ENCODE measurements at places on chromosomes 2 and 18.

DNA sequence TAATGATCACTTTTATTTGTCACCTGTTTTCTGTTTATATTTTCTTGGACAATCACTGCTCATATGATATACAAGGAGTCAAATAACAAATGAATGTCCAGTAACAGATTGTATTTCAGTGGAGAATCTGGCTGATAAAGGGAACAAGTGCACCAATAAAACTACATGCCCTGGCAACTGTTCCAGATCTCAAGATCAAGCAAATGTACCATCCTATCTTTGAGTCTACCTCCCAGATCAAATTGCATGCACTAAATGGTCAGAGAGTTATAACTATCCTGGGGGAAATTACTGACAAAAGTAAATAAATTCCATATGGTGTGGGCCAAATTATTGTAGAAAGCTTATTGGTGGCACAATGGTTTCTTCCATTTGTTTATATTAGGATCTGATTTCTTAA lies 452.8 kb downstream of the MBD2 start:
- DNase-seq = no peak

GRCh38 chr2:178629463-178629862 lies 149.2 kb downstream of the PLEKHA3 start:
- DNase-seq = no peak

DNA sequence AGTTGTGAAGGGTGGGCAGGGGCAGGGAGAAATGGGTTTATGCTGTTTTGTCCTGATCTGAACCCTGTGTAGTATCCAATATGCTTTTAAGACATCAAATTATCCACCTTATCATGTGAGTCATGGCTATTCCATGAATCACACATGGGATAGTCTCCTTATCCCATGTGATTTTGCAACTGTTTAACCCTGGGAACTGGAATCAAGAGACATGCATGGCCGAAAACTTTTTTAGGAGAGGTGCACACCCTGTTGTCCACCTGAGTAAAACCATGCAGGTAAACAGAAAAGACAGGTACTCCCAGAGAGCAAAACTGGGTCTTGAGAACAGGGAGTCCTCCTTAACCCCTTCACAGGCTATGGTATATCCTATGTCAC lies 490.6 kb upstream of the HS6ST1 start:
- DNase-seq = no peak

DNA sequence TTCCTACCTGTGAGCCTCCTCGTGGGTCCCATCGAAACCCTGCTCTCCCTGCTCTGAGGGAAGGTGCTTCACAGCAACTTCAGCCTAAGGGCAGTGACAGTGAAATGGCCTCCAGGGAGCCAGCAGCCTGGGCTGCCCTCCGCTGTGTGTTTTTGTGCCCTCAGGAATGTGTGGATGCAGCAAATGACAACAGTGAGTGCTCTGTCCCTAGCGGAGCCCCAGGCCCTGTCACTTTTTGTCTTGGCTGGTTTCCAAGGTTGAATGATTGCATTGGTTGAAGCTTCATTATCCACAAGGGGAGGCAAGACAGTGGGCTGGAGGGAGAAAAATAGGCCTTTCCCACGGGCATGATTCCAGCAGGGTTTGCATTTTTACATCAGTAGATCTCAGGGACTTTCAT lies 42.9 kb downstream of the STON1 start:
- DNase-seq = no peak

- no peak for DNase-seq
Measured at GRCh38 chr2:36567711-36568408, 30.1 kb downstream of the FEZ2 start.

- no peak for DNase-seq
Measured at GRCh38 chr2:119306196-119306590, 60.4 kb downstream of the C2orf76 start.

DNA sequence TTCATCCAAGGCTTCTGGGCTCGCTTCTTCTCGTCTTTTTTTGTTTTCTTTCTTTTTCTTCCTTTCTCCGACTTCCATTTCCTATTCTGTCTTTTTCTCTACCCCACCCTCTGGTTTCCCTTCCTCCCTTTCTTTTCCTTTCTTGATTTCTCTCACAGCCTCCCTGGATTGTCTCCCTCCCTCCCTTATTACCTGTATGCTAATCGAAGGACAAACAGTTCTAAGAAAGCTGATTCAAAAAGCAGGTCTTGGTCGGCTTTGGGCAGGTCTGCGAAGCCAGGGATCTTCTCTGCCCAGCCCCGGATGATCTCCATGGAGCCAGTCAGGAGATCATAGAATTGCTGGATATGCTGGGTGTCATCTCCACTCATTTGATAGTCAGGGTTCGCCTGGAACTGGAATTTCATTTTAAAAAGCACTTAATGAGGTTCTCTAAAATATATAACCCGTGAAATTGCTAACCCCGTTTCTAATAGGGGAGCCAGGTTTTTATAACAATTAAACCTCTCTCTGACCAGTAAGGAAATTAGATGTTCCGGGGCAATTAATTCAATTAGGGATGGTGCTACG lies 5.9 kb downstream of the NR4A2 start:
- DNase-seq = no peak

- DNase-seq = no peak
Measured at GRCh38 chr18:54772056-54772455, 56.2 kb upstream of the RAB27B start.

DNA sequence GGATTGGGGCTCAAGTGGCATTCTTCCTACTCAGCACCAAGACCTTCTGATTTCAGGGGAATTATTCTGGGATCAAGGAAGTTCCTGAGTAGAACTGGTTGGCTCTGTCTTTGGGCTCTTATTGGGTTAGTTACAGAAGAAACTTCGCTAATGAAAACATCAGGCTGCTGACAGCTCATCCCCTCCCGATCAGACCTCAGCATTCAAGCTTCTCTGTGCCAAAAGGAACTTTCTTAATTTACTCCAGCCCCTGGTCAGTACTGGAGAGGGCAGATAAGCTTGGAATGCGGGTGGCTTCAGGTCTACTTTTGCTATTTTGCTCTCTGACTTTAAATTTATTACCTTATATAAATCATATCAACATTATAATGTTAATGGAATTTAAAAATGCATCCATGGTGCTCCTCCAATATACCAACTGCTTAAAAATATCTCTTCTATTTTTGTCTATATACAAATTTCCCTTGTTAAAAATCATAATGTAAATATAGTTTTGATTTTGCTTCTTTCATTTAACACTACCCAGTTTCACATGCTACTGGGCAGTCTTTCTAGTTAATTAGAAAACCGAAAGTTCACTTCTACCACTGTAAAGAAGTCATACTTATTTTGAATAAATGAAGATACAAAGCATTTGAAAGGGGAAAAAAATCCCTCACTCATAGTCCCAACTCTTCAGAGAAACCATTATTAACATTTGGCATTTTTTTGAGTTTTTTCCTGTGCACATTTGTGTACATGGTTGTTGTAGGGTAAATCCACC lies 34.4 kb downstream of the PCARE start:
- DNase-seq = no peak

GRCh38 chr18:61926532-61926931 lies 33.7 kb upstream of the RNF152 start:
- no peak for DNase-seq

DNA sequence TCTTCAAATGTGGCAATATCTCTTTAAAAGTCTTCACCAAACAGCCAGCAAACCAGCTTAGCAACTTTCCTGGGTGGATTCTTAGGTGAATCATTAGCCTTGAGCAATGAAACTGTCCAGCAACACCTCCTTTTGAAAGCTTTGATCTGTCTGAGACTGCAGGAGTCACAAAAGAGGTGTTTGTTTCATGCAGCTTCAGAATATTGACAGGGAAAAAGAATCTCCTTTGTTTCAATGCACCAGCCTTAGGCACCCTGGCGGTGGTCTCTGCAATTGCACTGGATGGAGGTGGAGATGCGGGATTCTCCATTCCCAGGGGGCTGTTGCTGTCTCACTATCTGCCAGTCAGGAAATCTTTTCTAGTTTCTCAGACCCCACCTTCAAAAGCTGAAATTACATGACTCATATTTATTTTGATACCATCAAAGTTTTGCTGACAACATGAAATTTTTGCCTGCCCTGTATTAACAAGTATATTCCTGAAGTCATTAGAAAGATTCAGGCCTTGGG lies 76.0 kb upstream of the DSG1 start:
- no peak for DNase-seq

DNA sequence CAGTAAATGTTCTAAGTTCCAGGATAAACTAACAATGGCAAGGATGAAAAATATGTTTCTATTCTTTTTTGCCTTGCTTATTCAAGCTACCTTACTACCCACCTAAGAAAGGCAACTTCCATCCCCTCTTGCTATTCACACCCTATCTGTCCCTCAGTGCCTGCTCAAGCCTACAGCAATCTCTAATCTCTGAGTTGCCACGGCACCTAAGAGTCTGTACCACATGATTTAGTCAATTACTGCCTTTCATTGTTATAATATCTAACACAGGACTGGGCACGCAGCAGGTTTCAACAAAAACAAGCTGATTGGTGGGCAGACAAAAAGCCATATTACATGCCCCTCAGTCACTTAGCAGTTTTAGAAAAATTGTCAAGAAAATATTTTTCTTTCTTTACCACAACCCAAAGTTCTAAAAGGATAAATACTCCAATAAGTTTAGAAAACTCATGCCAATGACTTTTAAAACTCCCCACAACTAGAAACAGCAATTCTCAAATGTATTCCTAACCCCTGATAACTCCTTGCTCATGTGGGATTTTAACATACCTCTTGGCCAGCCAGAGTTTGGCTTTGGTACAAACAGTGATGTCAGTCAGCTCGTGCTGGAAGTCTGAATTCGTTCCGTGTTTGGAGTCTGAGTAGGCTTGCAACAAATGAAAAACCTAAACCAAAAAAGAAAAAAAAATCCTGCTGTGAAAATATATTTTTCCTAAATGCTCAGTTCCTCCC lies 117.3 kb upstream of the ZFP36L2 start:
- DNase-seq = peak; percentile 67

GRCh38 chr2:181847702-181848101 lies 43.8 kb upstream of the ITPRID2 start:
- DNase-seq = no peak

DNA sequence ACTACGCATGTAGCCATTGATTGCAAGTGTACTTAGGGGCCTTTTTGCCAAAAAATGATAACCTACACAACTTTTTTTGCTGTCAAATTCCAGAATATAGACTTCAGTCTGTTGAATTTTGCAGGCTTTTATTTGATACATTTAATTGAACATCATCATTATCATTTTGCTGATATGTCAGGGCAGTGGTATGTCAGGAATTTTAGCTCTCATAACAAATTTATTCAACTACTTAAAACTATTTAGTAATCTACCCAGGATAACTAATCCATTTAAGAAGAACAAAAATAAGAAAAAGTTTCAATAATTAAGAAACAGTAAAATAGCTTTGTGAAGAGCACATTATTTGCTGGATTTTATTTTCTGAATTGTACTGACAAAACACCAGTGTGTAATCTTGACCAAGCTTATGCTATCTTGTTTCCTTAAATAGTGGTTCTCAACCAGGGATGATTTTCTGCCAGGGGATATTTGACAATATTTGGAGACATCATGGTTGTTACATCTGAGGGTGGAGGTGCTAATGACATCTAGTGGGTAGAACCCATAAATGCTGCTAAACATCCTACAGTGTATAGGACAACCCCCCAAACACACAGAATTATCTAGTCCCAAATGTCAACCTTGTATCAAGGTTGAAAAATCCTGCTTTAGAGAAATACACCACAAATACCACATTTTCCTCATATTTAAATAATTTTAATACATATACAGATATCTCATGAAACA lies 12.1 kb upstream of the TTN start:
- no peak for DNase-seq

DNA sequence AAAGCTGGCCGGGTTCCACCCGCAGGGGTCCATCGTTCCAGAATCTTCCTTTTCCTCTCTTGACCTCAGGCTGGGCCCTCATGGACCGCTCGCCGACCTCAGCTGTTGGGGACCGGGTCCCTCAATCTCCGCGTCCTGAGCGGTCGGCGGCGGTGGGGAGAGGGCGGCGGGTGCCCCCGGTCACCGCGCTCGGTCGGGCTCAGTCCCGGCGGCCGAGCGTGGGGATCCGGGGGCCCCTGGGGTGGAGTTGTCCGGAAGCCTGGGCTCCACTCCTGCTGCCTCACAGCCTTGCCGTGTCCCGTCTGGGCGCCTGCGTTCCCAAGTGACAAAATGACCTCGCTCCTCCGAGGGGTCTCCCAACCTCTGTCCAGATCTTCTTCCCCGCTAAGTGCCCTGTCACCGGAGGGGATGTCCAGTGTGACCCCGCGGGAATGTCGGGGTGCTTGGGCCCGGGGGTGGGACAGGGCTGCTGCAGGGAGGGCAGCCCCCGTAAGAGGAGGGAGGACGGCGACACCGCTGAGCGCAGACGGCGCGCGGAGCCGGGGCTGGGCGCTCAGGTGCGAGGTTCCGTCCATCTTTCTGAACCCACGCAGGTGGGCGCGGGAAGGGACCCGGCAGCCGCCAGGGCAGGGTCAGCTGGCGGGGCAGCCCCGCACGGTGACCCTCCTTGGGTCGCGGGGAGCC lies 16.0 kb upstream of the E2F6 start:
- DNase-seq = no peak

- DNase-seq = no peak
Measured at GRCh38 chr2:225270861-225271260, 128.6 kb upstream of the NYAP2 start.

DNA sequence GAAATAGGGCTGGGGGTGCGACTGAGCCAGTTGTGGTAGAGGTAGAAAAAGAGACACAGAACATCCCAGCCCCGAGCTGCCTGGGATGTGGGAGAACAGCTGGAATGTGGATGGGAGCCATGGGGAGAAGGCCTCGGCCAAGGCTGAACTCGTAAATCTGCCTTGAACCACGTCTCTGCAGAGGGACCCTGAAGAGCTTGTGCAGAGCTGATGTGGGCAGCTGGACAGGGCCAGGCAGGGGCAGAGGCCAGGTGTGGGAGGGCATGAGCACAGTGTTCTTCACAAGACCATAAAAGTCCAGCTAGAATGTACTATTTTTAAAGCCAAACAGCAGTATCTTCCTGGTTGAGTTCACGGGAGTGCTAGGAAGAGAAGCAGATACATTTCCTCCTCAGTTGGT lies 5.7 kb downstream of the TCF23 start:
- no peak for DNase-seq

GRCh38 chr2:67456428-67456827 lies 59.3 kb downstream of the ETAA1 start:
- no peak for DNase-seq

DNA sequence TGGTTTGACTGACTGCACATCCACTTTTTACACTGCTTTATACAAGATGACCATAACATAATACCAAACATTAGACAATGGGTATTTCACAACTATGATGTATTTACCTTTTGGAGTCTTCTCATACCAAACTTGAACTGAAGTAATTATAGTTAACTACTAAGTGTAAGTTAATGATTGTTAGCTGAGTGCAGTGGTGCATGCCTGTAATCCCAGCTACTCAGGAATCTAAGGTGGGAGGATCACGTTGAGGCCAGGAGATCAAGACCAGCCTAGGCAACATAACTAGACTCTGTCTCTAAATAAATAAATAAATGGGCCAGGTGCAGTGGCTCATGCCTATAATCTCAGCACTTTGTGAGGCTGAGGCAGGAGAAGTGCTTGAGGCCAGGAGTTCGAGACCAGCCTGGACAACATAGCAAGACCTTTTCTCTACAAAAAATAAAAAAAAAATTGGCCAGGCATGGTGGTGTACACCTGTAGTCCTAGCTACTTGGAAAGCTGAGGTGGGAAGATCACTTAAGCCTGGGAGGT lies 44.9 kb upstream of the ORC2 start:
- DNase-seq = no peak

- no peak for DNase-seq
Measured at GRCh38 chr18:55477499-55477859, 110.5 kb downstream of the TCF4 start.

GRCh38 chr18:77124452-77124922 lies 8.1 kb downstream of the MBP start:
- DNase-seq = no peak

Measured in AG09319 (cell line).